ENCODE measurements at places on chromosomes 2 and 18.
A peak's percentile ranks its signal among the peaks of the same experiment; 100 is the strongest.

- DNase-seq, result no peak
Observed at GRCh38 chr2:20135631-20136050, 84.2 kb upstream of the LAPTM4A start.

DNA sequence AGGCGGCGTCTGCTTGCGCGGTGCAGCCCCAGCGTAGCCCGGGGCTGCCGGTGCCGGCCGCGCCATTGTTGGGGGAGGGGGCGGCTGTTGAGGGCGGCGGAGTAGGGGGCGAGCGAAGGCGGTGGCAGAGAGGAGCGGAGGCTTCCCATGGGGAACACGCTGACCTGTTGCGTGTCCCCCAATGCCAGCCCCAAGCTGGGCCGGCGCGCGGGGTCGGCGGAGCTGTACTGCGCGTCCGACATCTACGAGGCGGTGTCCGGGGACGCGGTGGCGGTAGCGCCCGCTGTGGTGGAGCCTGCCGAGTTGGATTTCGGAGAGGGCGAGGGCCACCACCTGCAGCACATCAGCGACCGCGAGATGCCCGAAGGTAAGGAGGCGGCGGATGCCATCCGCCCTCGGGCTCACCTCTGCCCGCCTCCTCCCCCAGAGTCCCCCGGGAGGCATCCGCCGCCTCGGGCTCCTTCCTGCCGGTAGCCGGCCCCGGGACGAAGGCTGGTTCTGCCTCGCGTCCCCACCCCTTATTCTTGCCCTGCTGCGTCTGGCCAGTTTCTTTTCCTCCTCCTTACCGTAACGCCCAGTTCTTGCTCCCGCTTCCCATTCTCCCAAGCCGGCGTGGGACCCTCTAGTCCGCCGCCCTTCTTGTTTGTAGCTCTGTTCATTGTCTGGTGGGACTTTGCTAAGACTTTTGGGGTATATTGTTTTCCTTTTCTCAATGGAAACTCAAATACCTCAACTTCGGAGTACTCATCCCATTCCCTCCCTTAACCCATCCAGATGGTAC is 500 bp downstream of the CCNYL1 start:
- no peak for DNase-seq

DNA sequence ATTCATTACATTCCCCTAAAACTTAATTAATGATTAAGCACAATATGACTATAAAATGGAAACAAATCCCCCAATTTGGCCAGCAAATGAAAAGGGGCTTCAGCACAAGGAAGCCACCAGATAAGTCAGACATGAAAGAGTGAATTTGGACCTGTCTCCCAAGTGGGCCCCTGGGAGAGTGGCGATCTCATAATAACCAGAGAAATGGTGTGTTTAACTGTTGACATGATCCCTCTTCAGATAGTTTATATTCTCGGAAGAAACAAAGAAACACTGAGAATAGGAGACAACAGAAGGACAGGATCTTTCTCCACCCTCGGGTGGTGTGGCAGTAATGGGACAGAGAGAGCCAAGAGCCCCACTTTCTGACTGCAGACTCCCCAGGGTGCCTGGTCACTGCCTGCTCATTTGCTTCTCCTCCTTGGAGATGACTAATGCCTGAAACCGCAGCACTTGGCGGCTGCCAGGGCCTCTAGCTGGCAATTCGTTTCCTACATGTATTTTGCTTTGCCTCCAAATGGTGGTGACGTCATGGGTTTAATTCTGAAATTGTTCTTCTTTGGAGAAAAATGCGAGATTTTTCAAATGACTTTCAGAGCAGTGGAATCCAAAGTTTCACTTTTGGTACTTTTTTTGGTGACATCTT is 46.4 kb upstream of the SPP2 start:
- peak; percentile 11 for DNase-seq

DNA sequence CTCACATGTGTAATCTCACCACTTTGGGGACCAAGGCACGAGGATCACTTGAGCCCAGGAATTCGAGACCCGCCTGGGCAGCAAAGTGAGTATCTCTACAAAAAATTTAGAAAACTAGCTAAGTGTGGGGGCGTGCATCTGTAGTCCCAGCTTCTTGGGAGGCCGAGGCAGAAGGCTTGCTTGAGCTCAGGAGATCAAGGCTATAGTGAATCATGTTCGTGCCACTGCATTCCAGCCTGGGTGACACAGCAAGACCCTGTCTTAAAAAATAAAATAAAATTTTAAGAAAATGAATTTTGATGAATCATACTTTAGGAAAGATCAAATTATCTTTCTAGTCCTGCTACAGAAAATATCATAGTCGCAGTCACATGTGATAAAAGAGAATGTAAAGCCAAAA is 46.9 kb downstream of the CABYR start:
- no peak for DNase-seq

DNA sequence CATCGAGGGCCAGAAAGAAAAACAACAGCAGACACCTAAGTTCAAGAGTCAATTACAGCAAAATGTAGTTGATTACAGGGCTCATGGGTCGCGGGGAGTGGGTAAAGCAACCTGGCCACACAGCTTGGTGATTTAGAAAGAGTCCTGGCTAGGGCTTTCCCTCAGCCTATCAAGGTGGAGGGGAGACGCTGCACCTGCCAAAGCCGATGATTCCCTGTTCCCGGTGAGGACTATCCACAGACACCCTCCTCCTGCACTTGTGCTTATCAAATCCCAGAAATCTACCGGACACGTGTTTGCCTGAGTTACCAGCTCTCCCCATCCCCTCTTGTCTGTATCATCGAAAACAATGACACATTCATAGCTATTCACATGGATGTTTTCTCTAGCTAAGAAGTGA is 7.0 kb upstream of the SOX11 start:
- DNase-seq, result no peak

- DNase-seq, result no peak
Observed at GRCh38 chr2:241073166-241074064, 28.7 kb downstream of the MTERF4 start.

DNA sequence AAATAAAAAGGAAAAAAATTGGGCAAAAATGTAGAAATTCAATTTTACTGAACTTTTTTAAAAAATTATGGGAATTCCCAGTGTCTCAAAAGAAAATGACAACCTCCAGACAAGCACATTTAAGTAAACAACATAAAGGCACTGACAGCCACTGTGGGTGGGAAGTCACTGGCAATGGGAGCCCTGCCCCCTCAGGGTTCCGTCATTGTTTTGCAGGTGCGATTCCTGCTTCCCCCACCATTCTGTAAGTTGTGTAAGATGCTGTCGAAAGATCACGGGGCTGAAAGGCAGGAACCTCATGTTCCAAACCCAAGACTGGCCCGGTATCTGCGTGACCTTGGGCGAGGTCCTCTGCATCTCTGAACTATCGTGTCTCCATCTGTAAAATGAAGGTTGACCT is 15.8 kb upstream of the ASPRV1 start:
- no peak for DNase-seq

- DNase-seq, result no peak
Observed at GRCh38 chr2:10480359-10480949, 32.3 kb upstream of the ODC1 start.

GRCh38 chr2:133733901-133734255 is 165.6 kb upstream of the NCKAP5 start:
- no peak for DNase-seq

DNA sequence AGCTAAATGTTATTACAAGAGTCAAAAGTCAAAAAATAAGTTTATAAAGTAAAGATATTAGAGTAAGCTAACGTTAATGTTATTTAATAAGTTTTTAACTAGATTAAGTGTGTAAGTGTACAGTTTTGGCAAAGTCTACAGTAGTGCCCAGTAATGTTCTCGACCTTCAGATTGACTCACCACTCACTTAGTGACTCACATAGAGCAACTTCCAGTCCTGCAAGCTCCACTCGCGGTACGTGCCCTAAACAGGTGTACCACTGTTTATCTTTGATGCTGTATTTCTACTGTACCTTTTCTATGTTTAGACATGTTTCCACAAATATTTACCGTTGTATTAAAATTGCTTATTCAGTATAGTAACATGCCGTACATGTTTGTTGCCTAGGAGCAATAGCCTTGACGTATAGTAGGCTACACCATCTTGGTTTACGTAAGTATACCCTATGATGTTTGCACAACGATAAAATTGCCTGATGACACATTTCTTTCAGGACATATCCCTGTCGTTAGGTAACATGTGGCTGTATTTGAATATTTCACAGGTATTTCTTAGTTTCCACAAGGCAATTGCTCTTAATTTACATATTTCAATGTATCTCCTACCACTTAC is 1641.9 kb upstream of the PIK3C3 start:
- no peak for DNase-seq

GRCh38 chr2:158748926-158749590 is 46.1 kb upstream of the DAPL1 start:
- DNase-seq, result no peak

GRCh38 chr2:60530660-60531281 is 22.7 kb downstream of the BCL11A start:
- DNase-seq, result no peak

DNA sequence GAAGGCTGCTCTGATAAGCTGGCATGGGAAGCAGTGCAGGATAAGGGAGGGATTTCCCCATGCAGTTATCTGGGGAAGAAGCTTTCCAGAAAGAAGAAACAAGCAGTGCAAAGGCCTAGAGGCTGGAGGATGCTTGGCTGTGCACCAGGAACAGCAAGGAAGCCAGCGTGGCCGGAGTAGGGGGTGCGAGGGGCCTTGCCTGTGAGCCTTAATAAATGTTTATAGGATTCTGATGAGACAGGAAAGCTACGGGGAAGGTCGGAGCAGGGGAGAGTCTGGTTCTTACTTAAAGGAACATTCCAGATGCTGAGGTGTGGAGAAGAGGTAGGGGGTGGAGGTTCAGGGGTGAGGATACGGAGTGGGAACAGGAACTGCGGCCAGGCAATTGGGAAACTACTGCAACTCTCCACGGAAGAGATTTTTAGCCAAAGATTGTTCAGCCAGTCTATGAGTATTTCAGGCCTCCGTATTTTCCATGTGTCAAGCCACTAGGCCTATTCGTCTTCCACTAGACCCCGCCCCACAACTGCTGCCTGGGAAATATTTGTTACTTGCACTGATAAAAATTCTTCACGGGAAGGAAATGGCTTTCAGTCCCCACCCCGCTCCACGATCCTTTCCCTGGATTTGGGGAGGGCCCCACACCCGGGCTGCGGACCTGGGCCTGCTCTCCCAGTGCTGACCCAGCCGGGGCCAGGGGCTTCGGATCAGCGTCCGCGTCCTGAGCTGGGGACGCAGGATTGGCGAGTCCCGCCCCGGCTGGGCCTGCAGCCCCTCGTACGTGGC is 516 bp downstream of the EIF2AK2 start:
- DNase-seq, result no peak

GRCh38 chr2:34153484-34153883 is 554.4 kb upstream of the FAM98A start:
- DNase-seq, result no peak

DNA sequence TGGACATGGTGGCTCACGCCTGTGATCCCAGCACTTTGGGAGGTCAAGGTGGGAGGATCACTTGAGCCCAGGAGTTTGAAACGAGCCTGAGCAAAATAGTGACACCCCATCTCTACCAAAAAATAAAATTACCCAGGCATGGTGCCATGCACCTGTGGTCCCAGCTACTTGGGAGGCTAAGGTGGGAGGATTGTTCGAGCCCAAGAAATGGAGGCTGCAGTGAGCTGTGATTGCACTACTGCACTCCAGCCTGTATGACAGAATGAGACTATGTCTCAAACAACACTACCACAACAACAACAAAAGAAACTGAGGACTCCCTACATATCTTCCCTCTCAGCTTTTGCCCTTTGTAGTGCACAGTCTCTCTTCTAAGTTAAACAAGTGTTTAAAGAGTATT is 53.3 kb upstream of the UPP2 start:
- no peak for DNase-seq

Measured in NCI-H1436 treated with DMSO at 0.1 percent for 48 hours (cell line).